H1 (cell line): ENCODE measurements at places on chromosomes 1 and 21.
A peak's percentile ranks its signal among the peaks of the same experiment; 100 is the strongest.

DNA sequence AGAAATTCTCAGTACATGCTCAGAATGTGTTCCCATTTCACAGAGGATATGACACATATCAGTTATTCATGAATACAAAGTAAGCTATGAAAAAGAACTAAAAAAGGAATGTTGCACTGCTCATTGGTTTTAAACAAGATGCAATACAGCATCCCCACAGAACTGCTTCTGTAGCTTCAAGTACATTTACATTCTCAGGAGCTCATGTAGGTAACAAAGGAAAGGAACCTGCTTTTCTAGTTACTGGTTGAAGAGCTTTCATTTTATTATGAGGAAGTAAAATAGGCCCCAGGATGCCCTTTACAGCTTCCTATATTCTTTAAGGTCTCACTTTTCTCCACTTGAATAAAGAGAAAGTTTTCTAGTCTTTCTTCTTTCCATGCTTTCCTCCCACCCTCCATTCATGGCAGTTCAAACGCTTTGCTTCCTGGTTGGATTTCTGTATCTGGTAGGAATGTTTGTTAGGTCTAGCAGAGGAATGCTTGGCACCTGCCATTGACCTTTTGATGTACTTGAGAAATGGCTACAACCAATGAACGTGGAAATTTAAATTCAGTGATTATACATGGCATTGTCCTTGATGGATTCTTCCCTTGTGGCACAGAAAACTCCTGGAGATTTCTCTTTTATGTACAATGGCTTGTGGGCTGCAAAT lies 27.1 kb upstream of the KCNK2 start:
- no peak for DNase-seq

GRCh38 chr1:178341261-178341956 lies 155.4 kb downstream of the CLEC20A start:
- peak; percentile 80 for DNase-seq

GRCh38 chr1:202501281-202501680 lies 152.8 kb downstream of the PPP1R12B start:
- DNase-seq, result no peak

- no peak for DNase-seq
Measured at GRCh38 chr1:47184090-47184821, 5.6 kb downstream of the PDZK1IP1 start.

GRCh38 chr1:226166341-226166740 lies 20.2 kb downstream of the ACBD3 start:
- DNase-seq, result no peak

DNA sequence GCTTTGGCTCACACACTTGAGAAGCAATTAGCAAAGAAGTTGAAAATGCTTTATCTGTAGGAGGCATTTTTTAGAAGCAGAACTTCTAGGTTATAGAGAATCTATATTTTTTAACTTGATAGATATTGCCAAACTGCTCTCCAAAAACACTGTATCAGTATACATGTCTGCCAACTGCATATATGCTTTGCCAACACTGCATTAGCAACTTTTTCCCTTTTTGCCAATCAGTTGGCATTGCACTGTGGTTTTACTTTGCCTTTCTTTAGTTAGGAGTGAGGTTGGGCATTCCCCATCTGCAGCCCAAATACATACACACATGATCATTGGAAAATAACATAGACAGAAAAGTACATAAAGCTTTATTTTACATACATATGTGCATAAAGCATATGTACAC lies 15.0 kb downstream of the PADI3 start:
- no peak for DNase-seq

DNA sequence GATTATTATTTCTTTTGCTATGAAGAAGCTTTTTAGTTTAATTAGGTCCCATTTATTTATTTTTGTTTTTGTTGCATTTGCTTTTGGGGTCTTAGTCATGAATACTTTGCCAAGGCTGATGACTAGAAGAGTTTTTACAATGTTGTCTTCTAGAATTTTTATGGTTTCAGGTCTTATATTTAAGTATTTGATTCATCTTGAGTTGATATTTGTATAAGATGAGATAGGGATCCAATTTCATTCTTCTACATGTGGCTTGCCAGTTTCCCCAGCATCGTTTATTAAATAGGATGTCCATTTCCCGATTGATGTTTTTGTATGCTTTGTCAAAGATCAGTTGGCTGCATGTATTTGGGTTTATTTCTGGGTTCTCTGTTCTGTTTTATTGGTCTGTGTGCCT lies 8.5 kb upstream of the ACBD6 start:
- no peak for DNase-seq

DNA sequence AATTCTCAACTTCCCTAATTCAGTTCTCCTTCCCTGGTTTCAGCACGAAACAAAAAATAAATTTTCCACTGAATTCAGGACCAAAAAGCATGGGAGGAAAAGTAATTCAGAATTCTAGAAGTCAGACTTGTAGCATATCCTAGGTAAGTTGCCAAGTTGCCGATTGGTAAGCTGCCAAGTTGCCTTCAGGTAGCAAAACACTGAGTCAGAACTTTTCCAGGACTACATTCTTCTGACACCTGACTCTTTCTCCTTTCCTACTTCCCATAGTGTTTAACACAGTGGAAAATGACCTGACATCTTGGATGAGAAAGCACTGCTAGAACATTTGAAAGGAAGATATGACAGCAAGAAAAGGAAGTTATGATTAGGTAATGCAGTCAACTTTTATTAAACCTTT lies 322.8 kb downstream of the SPATA17 start:
- DNase-seq, result no peak

DNA sequence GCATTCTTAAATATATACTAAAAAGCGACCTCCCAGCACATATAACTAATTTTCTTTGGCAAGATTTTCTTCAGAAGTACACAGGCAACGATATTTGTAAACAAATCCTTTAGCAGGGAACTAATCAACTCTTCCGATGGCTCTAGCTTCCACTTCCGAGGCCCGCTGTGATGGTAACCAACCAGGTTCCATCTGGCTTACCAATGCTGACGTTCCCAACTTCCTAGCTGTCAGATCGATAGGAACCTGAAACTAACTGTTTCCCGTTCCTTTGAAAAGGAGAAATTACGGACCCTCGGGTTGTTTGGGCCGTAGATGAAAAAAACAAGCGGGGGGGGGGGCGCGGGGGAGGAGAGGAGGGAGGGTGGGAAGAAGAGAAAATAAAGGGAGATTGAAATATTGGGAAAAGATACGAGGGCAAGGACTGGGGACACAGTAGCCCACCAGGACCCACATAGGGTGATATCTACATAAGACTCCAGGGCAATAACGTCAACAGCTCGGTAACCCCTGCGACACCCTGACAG lies 513 bp downstream of the GTF2B start:
- no peak for DNase-seq

DNA sequence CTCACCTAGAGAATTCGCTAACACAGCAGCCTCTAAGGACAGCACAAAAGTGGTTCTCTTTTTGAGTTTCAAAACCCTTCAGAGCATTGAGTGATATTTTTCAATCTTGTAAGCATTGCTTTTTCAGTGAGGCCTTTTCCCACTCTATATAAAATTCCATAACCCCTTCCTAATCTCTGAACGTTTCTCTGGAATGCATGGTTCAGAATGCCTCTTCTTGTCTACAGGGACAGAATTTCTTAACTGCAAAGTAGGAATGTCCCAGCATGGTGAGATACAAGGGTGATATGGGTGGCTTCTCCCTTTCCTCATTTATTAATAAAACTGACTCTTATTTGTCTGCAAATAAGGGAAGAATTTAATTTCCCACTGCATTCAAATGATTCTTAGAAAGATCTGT lies 377.9 kb downstream of the LTN1 start:
- DNase-seq, result no peak

DNA sequence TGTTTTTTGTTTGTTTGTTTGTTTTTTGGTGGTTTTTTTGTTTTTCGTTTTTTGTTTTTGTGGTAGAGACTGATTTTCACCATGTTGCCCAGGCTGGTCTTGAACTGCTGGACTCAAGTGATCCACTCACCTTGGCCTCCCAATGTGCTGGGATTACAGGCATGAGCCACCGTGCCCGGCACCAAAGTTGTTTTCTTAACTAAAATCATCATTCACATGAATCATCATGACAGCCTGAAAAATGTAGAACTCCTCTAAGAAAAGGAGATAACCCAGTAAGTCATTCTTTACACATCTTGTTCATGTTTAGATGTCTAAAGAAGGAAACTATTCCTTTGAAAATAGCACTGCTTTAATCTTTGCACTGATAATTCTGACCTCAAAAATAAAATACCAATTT lies 37.5 kb downstream of the DISP1 start:
- no peak for DNase-seq

DNA sequence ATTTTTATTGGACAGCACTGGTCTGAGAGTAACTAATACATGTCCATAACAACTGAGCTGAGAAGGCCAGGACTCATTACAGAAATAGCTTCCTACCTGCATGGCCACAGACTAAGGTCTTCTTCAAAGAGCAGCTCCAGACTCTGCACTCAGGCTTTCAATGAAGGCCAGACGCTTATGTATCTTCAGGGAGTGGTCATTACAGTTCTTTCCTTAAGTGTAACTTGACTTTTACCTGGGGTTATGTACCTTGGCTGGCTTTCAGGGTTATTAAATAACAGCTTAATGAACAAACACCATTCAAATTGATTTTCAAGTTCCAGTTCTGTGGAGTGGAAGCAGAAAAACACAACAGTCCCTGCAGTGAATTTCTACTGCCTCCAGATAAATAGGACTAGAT lies 23.8 kb upstream of the SLC22A15 start:
- DNase-seq, result no peak

- no peak for DNase-seq
Measured at GRCh38 chr1:220770245-220770913, 16.3 kb upstream of the MTARC1 start.

GRCh38 chr1:228763561-228763960 lies 28.3 kb downstream of the RHOU start:
- no peak for DNase-seq

DNA sequence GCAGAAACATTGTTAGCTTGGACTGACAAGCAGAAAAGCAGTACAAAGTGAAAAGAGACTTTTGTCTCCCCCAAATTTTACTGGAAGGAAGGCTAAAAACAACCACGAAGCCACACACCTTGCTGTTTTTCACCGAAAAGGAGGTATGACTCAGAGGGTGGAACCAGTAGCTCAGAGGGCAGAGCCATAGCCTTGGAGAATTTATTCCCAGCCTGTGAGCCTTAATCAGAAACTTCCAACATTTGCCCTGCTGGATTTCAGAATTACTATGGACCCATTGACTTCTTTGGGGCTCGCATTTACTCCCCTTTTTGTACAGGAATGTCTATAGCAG lies 32.0 kb downstream of the RPS6KC1 start:
- DNase-seq, result no peak

DNA sequence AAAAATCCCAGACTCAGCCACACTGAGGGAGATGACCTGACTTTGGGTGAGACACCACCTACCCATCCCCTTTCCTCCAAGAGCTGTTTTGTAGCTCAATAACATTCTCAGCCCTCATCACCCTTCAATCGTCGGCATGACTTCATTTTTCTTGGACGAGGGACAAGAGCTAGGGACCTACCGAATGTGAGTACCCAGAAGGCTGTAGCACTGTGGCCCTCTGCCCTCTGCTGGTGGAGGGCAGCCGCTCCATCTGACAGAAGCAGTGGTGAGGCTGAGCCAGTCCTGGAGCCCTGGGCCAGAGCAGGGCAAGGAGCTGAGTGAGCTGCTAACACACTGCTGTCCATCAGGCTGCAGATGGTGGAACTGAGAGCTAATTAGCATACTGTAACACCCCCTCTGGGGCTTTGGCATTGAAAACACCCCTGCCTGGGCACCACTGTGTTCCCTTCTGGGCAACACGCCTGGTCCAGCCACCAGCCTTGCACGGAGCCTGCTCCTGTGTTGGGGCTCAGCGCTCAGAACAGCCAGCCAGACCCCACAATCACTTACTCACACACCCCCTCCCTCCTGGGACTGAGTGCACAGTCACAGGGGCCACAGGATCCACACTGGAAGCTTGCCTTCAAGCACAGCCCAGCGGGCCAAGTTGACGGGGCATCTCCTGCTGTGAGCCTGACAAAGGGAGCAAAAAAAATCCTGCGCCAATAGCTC lies 18.3 kb upstream of the ALPL start:
- no peak for DNase-seq

DNA sequence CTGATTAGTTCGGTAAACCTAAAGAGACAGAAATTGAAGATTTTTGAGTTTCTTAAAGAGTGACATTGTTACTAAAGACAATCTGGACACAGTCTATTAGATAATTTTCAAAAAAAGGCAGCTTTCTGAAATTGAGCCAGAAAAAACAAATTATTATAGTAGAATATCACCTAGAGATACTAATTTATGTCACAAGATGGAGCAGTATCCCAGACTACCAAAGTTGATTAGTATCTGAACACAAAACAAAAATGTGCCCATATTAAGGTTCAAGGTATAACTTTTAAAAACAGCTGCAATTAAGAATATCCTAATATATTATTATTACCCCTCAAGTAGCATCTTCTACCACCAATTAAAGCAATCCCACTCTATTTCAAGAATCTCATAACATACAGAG lies 40.5 kb upstream of the SYT2 start:
- no peak for DNase-seq

DNA sequence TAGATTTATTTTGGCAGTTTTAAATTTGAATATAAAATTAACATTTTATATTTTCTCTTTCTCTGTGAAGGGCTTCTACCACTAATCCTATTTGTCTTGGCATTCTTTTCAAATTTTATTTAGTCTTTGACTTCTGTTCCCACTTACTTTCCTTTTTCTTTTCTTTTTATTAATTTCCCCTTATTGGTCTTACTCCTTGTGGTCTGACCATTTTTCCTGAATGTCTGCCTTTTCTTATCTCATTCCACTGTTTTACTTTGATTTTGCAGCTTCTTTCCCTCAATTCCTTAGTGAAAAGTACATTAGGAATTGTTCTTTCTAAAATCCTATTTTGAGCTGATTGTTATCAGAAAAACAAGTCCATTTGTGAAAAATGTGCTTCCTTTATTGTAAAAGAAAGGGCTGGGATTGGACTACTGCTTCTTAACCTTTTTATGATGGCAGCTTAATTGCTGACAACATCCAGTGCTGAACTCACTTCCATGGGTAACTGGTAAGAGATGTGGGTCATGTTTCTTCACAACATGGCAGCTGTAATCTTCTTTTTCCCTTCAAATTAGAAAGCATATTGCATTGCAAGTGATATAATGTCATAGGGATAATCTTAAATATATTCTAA lies 284.6 kb downstream of the DNM3 start:
- DNase-seq, result no peak

- no peak for DNase-seq
Measured at GRCh38 chr1:36761113-36761512, 273.2 kb downstream of the GRIK3 start.

GRCh38 chr1:246608616-246609376 lies 42.5 kb downstream of the CNST start:
- no peak for DNase-seq

- DNase-seq, result no peak
Measured at GRCh38 chr1:29584776-29585175, 348.5 kb downstream of the PTPRU start.

GRCh38 chr1:66243548-66244130 lies 290.3 kb upstream of the SGIP1 start:
- DNase-seq, result no peak

DNA sequence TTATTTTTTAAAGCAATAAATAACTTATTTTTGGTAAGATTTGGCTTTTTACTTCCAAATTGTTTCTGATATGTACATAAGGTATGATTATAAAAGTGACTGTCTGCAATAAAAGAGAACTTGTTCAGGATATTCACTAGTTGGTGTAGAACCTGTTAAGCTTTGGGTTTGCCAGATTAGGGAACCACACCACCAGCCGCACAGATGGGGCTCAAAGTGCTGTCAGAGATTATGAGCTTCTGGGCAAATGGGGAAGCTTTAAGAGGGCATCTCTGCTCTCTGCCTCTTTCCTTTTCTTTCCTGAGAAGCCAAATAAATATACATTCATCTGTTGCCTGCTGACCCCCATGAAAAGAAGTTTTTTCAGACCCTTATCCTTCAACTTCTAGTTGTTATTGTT lies 25.4 kb downstream of the IVNS1ABP start:
- no peak for DNase-seq
